GM12878 (cell line): ENCODE measurements at places on chromosomes 13 and 19. TPM values are rescaled to one million over a fixed set of nuclear protein-coding genes. Genes with fewer than 3 reads are reported as not detected.

DNA sequence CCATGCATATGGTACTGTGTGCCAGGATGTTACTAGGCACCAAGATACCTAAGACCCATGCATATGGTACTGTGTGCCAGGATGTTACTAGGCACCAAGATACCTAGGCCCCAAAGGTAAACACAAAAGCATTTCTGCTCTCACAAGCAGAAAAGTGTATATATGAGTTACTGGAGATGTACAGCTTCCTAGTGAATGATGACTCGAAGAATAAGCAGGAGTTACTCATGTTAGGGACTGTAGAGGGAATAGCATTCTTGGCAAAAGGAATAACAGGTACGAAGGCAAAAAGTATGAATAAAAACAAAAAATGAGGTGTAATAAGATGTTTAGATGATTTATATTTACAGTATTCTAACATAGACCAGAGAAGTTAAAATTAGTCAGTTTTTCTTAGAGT, 383.7 kb downstream of the DIAPH3 start:
- H3K4me3 ChIP-seq = no peak overlapping the region
- H3K27ac ChIP-seq = no peak overlapping the region
- H3K4me1 ChIP-seq = no peaks in the 10 kb centered on the region
- H3K27me3 ChIP-seq = no peaks in the 10 kb centered on the region
- DNase-seq = no peak

DNA sequence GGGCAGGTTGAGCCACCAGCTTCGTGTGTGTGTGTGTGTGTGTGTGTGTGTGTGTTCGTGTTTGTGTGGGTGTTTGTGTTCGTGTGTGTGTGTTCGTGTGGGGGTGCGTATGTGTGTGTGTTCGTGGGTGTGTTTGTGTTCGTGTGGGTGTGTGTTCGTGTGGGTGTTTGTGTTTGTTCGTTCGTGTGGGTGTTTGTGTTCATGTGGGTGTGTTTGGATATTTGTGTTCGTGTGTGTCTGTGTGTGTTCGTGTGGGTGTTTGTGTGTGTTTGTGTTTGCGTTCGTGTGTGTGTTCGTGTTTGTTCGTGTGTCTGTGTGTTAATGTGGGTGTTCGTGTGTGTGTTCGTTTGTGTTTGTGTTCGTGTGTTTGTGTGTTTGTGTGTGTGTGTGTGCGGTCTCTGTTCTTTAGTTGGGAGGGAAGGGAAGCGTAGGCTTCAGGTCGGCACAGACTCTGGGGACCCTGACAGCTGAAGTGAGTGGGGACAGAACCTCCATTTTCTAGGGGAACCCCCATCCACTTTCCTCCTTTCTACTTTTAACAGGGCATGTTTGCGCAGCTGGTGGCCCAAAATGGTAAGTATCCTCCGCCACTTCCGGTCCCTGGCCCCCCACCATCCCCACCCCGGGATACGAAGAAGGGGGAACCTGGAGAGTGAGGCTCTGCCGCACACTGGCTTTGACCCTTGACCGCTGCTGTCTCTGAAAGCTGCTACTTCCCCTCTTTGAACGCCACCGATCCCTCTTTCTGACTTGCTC, 1.6 kb downstream of the TNFSF9 start:
- no peak for DNase-seq
- H3K36me3 ChIP-seq = no peaks in the 10 kb centered on the region
- H3K4me1 ChIP-seq = peaks cover 42% of the 10 kb centered on the region
- peak overlapping the region; percentile 99 for H3K4me3 ChIP-seq
- no peaks in the 10 kb centered on the region for H3K27me3 ChIP-seq

DNA sequence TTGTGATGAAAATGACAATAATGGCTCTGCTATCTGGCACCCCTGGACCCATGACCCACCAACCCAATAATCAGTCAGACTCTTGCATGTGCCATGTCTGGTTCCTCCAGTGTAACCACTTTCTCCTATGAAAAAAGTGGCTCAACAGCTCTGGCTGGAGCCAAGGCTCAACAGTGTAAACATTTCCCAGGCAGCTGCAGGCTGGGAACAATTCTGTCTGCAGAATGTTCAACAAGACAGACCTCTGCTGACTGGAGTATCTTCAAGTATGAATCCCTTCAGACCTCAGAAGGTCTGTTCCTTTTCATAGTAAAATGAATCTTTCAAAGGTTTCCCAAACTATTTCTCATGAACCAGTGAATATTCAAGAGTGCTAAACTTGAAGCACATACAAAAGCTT, 410.1 kb upstream of the HTR2A start:
- H3K4me1 ChIP-seq = no peaks in the 10 kb centered on the region
- no peak for DNase-seq
- no peak overlapping the region for H3K27ac ChIP-seq
- H3K36me3 ChIP-seq = no peaks in the 10 kb centered on the region

- peak overlapping the region; percentile 76 for H3K4me3 ChIP-seq
- no peaks in the 10 kb centered on the region for H3K27me3 ChIP-seq
- peaks cover 45% of the 10 kb centered on the region for H3K4me1 ChIP-seq
- no peak for DNase-seq
- H3K36me3 ChIP-seq = no peaks in the 10 kb centered on the region
These were observed 4.0 kb upstream of the HOOK2 start for GRCh38 chr19:12779162-12779993.

DNA sequence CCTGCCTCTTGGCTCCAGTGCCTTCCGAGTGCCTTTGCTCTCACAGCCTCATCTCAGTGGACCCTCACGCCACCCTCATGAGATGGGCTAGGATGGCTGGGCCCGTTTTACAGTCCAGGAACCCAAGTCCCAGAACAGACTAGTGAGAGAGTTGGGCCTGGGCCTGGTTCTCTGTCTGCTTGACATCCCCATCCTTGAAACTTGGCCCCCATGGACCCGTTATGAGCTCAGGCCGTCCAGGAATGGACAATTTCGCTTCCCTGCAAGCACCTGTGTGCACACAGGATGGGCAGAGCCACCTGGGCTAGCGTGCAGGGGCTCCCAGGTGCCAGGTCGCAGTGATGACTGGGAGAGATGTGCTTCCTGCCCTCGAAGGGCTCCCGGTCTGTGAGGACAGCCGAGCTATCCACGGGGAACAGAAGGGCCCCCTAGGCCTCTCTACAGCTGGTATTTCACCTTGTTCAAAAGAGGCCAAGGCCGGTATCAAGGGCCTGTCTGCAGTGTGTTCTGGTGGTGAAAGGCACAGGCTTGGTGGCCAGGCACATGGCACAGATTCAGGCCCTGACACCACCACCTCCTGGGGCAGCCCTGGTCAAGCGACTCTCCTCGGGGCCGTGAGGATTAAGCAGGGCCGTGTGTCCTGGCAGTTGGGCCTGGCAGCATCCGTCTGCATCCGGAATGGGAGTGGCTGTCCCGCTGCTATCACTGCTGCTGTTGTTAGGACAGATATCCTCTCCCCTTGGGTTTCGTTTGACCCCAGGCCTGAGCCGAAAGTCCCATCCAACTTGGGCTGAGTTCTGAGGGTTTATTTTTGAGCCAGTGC, 38.9 kb downstream of the CAPN12 start:
- H3K27ac ChIP-seq = no peak overlapping the region
- no peaks in the 10 kb centered on the region for H3K4me1 ChIP-seq
- no peak overlapping the region for H3K4me3 ChIP-seq

- no peak overlapping the region for H3K27ac ChIP-seq
- H3K27me3 ChIP-seq = no peaks in the 10 kb centered on the region
- H3K4me3 ChIP-seq = no peak overlapping the region
- no peaks in the 10 kb centered on the region for H3K36me3 ChIP-seq
- DNase-seq = no peak
These were observed 28.7 kb downstream of the CYSLTR2 start for GRCh38 chr13:48682436-48682835.

GRCh38 chr13:72120632-72121031, 253.6 kb upstream of the DACH1 start:
- H3K36me3 ChIP-seq = no peaks in the 10 kb centered on the region
- no peak for DNase-seq
- H3K27ac ChIP-seq = no peak overlapping the region
- H3K27me3 ChIP-seq = no peaks in the 10 kb centered on the region
- H3K4me3 ChIP-seq = no peak overlapping the region

Gene ZNF98
- not detected in 2 replicates for total RNA-seq

Gene ZNF492
- total RNA-seq = not detected in 2 replicates

Gene ABCA7
- 38.7 and 49.5 TPM in 2 replicates for total RNA-seq
